ENCODE measurements at places on chromosomes 7 and 10.

DNA sequence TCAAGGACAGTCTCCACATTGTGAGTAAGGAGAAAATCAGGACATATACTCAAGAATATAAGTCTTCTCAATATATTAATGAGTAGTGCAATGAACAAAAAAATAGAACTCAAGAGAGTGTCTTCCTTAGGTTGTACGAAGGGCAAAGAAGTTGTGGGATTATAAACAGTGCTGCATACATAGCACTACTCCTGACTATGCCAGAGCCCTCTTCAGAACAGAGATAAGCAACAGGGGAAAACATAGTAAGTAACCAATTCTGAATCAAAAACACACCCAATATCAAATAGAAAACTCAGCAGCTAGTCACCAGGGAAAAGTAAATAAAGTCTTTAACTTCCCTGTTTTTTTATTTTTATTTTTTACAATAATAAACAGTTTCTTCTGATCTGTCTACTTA, 10.6 kb downstream of the ARHGAP21 start:
- no peak for DNase-seq

GRCh38 chr7:152704796-152705384, 28.9 kb upstream of the XRCC2 start:
- DNase-seq: no peak

DNA sequence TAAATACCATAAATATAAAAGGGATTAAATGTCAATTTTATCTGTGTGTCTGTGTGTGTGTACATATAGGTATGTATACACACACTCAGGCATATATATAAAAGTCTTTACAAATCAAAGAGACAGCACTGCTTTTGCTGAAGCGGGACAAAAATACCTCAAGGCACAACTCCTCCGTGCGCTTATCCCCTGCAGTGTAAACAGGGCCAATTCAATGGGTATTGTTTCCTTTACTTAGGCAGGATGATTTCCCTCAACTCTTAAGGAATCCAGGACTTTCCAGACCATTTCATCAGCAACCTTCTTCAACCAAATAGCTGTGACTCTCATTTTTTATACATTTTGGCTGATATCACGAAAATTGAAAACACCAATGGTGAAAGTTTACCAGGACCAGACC, 227.7 kb downstream of the CRPPA start:
- DNase-seq: no peak

GRCh38 chr10:63057509-63057908, 75.6 kb upstream of the NRBF2 start:
- DNase-seq: no peak

DNA sequence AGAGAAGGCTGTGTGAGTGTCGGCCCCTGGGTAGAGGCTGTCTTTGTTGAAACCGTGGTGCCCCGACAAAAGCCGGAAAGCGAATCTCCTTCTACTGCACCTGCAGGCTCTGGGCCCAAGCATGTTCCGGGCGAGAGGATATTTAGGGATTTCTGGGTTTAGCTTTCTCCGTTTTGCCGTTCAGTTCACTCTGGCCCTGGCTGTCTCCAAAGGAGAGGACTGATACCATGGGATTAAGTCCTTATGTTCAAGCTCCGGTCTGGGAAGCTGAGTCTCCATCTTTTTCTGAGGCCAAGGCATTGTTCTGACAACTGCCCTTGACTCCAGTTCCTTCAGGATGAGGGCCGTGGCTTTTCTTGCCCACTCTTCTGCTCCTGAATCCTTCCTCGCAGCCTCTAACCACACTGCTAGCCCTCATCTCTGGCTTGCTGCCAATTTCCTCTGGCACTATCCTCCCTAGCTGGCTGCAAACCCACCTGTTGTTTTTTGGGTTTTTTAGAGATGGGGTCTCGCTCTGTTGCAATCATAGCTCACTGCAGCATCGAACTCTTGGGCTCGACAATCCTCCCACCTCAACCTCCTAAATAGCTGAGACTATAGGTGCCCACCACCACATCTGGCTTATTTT, 206.8 kb downstream of the SKIDA1 start:
- no peak for DNase-seq

DNA sequence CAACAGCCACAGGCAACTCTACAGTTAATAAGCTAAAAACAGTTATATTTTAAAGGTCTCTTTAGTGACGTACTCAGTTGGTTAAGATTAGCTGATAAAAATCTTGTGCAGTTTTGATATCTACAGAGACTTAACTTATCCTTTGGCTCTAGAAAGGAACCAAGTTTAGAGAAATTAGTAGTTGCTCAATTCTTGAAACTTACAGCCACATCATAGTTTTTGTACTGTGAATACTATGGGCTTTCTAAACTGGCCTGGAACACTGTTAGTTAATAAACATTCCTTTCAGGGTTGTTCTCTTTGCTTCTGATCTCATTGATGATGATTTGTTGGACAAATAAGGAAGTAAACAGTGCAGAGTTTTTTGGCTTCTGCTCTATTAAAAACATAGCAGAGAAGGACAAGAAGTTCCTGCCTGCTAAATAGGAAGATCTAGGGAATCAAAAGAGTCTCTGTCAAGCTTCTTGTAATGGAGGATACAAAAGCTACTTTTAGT, 73.1 kb downstream of the MKLN1 start:
- no peak for DNase-seq

GRCh38 chr10:75712242-75712880, 280.9 kb downstream of the LRMDA start:
- DNase-seq: no peak

GRCh38 chr7:78082556-78082955, 284.0 kb downstream of the PHTF2 start:
- DNase-seq: no peak

GRCh38 chr10:116103668-116104067, 169.3 kb downstream of the GFRA1 start:
- no peak for DNase-seq

DNA sequence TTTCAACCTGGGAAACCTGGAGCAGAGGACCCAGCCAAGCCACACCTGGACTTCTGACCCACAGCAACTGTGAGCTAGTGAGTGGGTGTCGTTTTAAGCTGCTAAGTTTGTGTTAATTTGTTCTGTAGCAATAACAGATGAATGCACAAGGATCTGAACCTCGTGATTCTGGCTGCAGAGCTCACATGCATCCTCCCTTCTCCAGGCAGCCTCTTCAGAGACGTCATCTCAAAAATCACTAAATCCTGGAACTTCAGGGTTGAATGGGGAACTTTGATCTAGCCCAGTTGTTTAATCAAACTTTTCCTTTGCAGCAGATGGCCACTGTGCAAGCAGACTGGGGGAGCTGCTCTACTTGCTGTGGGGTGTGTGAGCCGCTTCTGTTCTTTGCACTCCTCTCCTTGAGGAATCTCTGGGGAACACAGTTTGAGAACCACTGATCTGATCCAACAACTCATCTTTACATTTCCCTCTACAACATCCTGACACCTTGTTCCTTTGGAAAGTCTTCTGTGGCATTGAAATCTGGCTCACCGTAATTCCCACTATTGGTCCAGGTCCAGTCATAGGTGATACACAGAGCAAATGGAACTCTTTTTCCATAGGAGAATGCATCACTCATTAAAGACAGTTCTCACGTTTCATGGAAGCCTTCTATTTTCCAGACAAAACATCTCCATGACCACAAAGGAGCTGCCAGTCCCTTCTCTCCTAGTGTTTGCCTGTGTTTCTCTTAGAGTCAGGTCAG, 90.3 kb downstream of the CHN2 start:
- DNase-seq: no peak

DNA sequence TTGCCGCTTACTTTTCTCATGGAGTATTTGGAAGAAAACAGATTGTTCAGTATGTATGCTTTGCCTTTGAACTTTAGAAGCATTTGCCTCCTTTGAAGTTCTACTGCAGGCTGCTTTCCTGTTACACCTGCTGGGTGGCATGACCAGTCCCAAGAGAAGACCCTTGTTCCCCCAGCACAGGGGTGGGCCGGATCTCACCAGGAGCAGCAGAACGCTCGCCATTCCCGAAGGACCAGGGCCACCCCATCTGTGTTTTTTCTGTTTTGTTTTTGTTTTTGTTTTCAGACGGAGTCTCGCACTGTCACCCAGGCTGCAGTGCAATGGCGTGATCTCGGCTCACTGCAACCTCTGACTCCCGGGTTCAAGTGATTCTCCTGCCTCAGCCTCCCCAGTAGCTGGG, 493.6 kb downstream of the PTPRN2 start:
- DNase-seq: no peak

DNA sequence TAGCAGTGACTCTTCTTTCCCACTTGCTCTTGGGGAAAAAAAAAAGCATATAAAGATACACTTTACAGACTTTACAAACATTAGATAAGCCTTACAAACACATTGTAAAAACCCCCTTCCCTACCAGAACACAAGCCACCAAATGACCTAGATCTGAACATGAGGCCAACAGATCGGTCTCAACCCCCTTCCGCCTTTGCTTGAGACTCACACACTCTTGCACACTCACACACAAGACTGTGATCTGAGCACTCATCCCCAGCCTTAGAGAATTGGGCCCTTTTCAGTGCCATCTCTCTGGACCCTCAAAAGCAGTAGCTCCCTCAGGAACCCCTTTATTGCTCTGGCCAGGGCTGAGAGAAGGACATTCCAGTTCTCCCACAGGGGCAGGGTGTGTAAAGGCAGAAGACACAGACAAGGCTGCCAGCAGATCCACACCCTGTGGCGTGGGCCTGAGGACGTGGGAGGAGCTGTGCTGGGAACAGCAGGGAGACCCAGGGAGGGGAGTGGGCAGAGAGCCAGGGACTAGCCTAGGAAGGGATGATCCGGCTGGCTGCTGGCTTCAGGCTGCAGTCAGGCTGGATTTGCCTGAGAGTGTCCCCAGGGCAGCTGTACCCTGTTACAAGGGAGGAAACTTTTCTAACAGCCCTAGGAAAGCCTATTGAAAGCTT, 206.7 kb downstream of the KIAA1217 start:
- DNase-seq: no peak

GRCh38 chr10:13310518-13311176, 10.8 kb upstream of the PHYH start:
- no peak for DNase-seq

DNA sequence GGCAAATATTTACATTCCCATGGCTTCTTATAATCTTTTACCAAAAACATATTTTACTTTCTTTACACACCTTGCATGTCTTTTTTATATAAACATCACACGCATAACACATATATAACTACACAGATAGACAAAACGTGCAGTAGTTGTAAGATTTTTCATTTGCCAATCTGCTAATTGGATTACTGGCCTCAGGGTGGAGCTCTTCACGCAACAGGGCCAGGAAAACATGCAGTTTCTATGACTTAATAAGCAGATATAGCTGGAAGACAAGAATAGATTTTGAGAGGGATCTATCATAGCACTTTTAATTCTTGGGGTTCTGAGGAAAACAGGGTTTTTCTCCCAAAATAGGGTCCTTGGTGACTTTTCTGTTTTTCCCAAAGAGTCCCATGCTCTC, 12.7 kb downstream of the ACADSB start:
- DNase-seq: no peak

DNA sequence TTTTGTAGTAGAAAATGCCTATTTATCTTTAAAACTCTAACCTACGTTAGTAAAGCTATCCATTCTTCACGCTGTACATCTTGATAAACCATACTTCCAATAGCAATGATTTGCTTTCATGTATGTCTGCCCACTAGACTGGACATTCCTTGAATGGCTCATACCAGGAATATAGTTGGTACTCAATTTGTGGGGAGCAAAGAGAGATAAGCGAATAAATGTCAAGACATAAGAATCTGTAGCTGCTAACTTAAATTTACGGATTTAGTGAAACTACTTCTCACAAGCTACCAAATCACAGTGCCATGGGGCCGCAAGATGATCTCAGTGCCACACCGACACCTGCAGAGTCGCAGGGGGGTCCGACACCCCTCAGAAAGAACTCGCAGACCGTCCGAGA, 763 bp upstream of the RALA start:
- no peak for DNase-seq

- DNase-seq: no peak
These were observed 27.5 kb downstream of the PNPLA8 start for GRCh38 chr7:108498481-108498880.

DNA sequence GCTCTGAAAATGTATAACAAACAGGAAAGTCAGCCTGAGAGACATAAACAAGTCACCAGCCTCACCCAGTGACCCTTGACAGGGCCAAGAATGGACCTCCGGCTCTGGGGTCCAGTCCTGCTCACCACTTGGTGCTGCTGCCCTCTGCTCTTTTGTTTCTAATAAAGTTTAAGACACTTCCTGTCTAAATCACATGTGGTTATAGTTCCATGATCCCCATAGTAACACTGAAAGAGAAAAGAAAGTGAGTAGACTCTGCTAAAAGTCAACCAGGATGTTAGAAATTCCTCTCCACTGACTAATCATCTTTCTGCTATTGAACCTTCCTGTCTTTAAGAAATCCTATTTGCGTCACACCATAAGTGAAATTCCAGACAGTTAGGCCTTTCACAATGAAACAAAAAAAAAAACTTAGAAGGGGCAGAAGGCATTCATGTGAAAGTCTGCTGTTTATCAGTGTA, 179.2 kb upstream of the BET1 start:
- no peak for DNase-seq

- DNase-seq: no peak
These were observed 100.4 kb downstream of the WDR37 start for GRCh38 chr10:1156616-1156886.

DNA sequence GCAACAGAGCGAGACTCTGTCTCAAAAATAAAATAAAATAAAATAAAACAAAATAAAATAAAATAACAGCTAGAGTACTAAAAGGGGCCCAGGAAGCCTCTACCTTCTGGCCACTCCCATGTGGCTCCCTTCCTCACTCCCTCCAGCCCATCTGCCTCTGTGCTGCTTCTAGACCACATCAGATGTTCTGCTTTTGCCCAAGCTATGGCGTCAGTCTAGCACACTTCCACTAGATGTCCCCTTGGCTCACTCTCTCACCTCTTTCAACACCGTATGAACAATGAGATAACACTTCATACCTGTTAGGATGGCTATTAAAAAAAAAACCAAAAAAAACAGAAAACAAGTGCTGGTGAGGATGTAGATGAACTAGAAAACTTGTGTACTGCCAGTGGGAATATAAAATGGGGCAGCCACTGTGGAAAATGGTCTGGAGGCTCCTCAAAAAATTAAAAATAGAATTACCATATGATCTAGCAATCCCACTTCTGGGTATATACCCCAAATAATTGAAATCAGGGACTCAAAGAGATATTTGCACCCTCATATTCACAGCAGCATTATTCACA, 132.3 kb downstream of the ARHGAP22 start:
- DNase-seq: no peak

- DNase-seq: no peak
These were observed 69.1 kb downstream of the GCC1 start for GRCh38 chr7:127516320-127516719.
